Mammary microvascular endothelial cell (primary cell): ENCODE measurements at places on chromosomes 7 and 10. TPM values are rescaled to one million over a fixed set of nuclear protein-coding genes. Genes with fewer than 3 reads are reported as not detected.

ANKRD30A gene
- total RNA-seq = not detected in 2 replicates

NPC1L1 gene
- not detected in 2 replicates for total RNA-seq

MBL2 gene
- total RNA-seq = not detected in 2 replicates

ZNHIT1 gene
- total RNA-seq = 176 and 199 TPM in 2 replicates

FXYD4 gene
- total RNA-seq = not detected in 2 replicates

ZNF736 gene
- total RNA-seq = 2.6 and 2.7 TPM in 2 replicates

CCL24 gene
- total RNA-seq = not detected in 2 replicates

DHX32 gene
- 48.7 and 49.4 TPM in 2 replicates for total RNA-seq

CDH23 gene
- total RNA-seq = not detected in 2 replicates

INPP5A gene
- total RNA-seq = 34.9 and 47.3 TPM in 2 replicates

HABP2 gene
- not detected in 2 replicates for total RNA-seq

DUS4L gene
- 9.7 and 11.1 TPM in 2 replicates for total RNA-seq

CUX1 gene
- total RNA-seq = 19.1 and 24.6 TPM in 2 replicates

PTPRZ1 gene
- not detected in 2 replicates for total RNA-seq

CYP2W1 gene
- not detected in 2 replicates for total RNA-seq
